ENCODE measurements at places on chromosomes 16 and 17.

DNA sequence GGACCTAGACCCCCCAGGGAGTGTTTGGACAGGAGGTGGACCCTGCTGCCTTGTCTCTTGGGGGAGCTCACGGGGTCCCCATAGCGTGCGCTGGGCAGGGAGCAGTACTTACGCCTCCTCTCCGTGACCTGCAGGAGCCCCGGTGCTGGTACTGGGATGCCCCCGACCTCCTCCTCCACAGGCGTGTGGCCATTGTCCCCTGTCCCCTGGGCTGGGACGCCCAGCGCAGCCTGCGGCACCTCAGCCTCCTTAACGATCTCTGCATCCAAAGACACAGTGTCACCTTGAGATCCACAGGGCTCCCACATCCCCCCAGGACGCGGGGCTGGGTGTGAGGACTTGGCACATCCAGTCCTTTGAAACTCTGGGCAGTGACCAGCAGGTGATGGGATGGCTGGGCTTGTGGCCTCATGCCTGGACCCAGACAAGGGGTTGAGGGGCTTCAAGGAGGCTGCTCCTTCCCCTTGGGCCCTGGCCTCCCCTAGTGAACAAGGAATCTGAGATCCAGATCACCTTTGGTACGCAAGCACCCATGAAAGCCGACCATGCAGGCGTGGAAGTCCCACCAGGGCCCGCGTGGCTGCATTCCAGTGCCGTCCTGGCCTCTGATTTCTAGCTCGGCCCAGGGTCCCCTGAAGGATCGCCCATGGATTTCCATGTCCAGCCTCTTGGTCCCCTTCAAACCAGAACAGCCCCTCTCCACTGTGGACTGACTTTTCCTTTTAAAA lies 9.9 kb downstream of the DBNDD1 start:
- DNase-seq, result no peak

DNA sequence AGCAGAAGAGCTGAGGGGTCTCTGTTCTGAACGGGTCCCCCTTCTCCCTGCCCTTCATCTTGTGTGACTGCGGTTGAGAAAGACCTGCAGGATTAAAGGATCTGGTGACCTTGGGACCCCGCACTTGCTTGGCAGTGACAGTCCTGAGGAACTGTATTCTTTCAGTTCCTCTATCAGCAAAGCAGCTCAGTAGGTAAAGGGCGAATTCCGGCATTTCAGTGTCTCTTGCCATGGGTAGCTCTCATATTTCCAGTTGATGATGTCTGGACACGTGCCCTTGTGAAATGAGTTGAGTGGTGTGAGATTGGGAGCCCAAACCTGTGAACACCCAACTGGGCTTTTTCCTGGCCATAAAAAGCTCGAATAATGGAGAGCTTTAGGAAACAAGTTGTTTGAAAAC lies 135.7 kb downstream of the PRKCA start:
- no peak for DNase-seq

GRCh38 chr17:37065486-37066321 lies 117.0 kb downstream of the AATF start:
- DNase-seq, result no peak

- no peak for DNase-seq
Measured at GRCh38 chr16:78005881-78006280, 16.5 kb upstream of the CLEC3A start.

- DNase-seq, result no peak
Measured at GRCh38 chr16:47029724-47030123, 56.2 kb upstream of the DNAJA2 start.

- peak; percentile 85 for DNase-seq
Measured at GRCh38 chr17:2084766-2085647, 30.1 kb downstream of the HIC1 start.

- no peak for DNase-seq
Measured at GRCh38 chr17:48113201-48113676, 5.7 kb downstream of the SNX11 start.

DNA sequence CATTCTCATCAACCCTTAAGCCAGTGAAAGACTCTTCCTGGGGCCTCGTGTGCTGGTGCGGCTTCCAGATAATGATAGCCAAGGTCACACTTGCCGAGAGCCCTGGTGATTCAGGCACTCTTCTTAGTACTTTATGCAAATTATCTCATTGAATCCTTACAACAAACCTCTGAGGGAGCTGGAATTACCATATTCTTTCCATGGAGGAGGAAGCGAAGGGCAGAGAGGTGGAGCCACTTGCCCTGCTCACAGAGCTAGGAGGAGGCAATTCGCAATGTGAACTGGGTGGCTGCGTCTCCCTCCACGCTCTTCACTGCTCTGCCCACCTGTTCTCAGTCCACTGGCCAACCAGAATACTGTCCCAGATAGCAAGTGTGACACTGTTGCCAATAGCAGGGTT lies 409.7 kb downstream of the SNX29 start:
- no peak for DNase-seq

GRCh38 chr16:51968749-51969148 lies 578.2 kb downstream of the TOX3 start:
- DNase-seq, result no peak

DNA sequence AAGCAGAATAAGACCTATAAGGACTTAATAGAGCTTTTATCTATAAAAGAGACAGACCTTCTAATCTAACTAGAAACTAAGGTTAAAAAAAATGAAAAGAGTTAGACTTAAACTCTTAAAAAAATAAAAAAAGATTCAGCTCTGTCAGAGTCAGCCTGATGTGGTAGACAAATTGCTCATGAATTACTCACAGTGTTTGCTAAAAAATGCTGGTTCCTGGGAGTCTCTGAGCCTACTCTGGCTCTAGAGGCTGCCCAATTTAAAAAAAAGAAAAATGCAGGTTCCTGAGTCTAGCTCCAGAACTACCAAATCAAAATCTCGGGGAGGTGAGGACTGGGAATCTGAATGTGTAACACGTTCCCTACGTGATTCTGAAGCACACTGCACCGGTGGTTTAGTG lies 18.1 kb downstream of the SOST start:
- DNase-seq, result peak; percentile 88

DNA sequence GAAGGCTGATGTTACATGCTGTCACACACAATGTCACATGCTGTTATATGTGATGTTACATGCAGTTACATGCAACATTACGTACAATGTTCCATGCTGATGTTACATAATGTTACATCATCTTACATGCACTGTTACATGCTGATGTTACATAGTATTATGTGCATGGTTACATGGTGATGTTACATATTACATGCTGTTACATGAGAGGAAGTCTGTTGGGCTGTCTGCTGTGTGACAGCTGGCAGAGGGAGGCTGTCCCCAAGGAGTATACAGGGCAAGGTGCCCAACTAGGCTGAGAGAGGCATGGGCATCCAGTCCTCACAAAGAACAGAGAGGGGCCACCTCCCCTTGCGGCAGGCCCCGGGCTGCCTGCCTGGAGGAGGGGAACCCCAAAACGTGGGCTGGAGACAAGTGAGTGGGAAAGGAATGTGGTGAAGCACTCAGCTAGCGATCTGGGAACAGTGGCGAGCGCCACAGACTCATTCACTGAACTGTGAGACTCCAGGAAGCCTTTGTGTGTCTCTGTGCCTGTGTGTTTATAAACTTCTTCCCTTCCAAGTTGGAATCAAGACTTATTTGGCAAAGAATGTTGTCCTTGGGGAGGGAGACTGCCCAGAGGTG lies 30.6 kb downstream of the TMEM92 start:
- peak; percentile 43 for DNase-seq

DNA sequence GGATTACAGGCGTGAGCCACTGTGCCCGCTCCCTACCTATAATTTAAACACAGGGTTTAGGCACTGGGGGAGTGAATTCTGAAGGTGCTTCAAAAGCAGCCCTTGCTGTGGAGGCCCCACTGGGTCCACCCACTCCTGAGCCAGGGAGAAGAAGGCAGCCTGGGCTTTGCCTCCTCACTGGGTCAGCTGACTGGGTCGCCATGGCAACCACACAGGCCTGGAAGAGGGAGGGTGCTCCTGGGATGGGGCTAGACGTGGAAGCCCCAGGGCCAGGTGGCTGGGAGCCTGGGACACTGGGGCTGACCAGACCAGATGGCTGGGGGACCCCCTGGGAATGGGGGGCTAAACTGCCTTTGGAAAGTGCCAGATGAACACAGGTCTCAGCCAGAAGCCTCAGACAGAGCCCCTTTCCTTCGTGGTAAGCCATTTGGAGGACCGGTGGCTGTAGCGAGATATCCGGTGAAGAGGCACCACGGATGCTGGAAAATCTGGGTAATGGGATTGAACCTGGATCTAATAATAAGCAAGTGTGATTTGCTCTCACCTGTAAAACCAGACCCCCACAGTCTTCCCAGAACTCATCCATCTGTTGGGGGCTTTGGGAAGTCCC lies 32.9 kb downstream of the TRARG1 start:
- DNase-seq, result no peak

- DNase-seq, result no peak
Measured at GRCh38 chr16:77679901-77680300, 42.4 kb upstream of the NUDT7 start.

GRCh38 chr17:40122999-40123810 lies 1.4 kb downstream of the MSL1 start:
- peak; percentile 56 for DNase-seq

DNA sequence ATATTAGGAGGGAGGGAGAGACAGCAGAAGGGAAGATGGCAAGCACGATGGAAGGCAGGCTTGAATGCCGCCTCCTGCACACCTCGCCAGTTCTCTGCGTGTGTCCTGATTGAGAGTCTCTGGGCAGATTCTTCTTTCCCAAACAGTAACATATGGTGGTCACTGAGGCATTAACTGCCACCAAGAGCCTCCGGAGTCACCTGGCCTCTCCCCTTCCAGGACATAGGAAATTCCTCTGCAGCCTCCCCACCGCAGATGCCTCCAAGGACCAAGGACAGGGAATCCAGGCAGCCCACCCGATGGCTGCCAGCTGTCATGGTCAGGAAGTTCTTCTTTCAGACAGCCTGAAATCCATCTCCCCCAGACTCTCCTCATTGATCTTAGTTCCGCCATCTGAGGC lies 149.3 kb downstream of the ENGASE start:
- no peak for DNase-seq

DNA sequence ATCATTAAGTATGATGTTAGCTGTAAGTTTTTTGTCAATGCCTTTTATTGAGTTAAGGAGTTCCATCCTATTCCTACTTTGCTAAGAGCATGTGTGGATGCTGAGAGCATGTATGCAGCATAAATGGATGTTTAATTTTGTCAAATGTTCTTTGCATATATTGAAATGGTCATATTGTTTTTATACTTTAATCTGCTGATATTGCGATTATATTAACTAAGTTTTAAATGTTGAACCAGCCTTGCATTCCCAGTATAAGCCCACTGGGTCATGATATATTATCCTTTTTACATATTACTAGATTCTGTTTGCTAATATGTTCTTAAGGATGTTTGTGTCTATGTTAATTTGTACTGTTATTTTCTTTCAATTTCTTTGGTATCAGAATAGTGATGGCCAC lies 53.2 kb downstream of the CCDC182 start:
- DNase-seq, result no peak

DNA sequence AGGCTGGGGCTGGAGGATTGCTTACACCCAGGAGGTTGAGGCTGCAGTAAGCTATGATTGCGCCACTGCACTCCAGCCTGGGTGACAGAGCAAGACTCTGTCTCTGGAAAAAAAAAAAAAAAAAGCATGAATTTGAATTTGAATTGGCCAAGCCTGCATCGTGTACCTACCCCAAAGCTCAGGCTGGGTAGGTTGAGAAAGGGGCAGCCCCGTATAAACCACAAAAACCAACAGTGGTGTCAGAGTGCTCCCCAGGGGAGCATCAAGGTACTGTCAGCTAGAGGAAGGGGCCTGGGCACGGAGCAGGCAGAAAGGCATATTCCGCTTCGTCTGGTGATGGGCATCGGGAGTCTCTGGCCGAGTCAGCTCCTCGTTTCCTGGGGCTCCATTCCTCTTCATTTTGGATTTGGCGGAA lies 40.9 kb downstream of the RAP1GAP2 start:
- DNase-seq, result no peak

GRCh38 chr17:4492721-4493561 lies 5.7 kb upstream of the SPNS2 start:
- peak; percentile 29 for DNase-seq

DNA sequence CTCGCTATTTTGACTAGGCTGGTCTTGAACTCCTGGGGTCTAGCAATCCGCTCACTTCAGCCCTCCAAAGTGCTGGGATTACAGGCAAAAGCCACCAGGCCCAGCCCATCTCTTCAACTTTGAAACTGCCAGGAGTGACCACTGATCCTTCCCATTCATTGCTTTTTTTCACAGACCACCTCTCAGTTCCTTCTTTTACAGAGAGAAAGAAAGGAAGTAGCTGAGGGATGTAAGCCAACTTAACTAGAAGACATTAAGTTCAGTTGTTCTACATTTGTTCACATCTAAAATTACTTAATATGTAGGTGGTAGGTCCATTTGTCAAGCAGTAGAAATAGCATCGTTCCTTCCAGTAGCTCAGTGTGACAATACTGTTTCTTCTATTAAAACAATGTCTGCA lies 219.8 kb downstream of the STX8 start:
- DNase-seq, result no peak

DNA sequence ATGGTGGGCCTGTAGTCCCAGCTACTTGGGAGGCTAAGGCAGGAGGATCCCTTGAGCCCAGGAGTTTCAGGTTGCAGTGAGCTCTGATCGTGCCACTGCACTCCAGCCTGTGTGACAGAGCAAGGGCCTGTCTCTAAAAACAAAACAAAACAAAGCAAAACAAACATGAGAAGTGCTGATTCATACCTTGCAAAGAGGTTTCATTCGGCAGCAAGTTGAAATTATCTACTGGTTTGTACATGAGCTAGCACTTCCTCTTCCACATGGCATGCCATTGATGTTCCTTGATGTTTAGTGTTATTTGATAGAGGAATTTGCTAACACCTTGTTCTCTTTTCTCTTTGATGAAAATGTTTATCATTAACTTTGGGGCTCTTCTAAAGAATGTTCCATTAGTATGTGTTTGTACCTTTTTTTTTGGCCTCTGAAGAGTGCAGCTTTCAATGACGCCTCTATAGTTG lies 50.6 kb downstream of the SPECC1 start:
- peak; percentile 17 for DNase-seq

- peak; percentile 76 for DNase-seq
Measured at GRCh38 chr17:40486522-40487370, 14.7 kb downstream of the TNS4 start.

GRCh38 chr17:64150237-64151015 lies 20.5 kb upstream of the ERN1 start:
- no peak for DNase-seq

DNA sequence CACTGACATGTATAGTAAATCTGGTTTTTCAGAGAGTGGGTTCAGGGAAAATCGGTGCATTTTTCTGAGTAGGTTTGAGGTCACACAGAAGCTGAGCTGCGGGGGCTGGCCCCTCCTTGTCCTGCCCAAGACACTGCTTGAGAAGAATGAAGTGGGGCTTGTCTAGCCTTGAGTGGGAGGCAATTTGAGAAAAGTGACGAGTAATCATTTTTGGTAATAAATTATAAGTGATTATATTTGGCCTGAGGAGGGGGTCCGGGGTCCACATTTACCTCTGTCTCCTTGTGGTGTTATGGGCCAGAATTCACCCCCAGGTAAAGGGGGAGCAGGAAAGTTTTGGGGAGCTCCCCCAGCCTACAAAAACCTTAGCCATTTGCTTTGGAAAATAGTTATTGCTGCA lies 28.1 kb downstream of the WFDC1 start:
- no peak for DNase-seq

- DNase-seq, result no peak
Measured at GRCh38 chr16:84840687-84841627, 21.2 kb downstream of the CRISPLD2 start.

- peak; percentile 19 for DNase-seq
Measured at GRCh38 chr16:84324434-84325262, 30.0 kb downstream of the WFDC1 start.

All from fibroblast of skin of back (primary cell).